Small intestine (tissue), 16 donors: ENCODE measurements at places on chromosomes 13 and 19.

GRCh38 chr19:4360641-4361151, 17.3 kb downstream of the MPND start:
- DNase-seq, result peak; percentile 49
- H3K4me3 ChIP-seq, result no peak overlapping the region
- H3K4me1 ChIP-seq, result no peaks in the 10 kb centered on the region
- H3K27ac ChIP-seq, result no peak overlapping the region
- H3K36me3 ChIP-seq, result peaks cover 99% of the 10 kb centered on the region

DNA sequence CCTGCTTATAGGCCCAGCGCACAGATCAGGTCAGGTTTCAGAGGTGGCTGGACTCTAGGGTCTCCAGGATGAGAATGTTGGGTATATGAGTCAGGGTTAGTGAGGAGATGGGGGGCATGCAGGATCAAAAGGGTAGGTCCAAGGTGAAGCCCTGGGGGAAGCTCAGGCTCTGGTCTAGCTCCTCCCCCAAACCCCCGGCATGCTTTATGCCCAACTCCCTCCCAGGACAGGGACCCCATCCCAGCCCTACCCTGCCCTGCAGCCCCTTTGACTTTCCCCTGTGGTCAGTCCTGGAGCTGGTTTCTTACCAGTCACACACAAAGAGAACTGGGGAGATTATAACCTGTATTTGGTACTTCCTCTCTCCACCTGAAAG, 9.8 kb upstream of the CEACAM18 start:
- no peaks in the 10 kb centered on the region for H3K27me3 ChIP-seq
- peaks cover 7% of the 10 kb centered on the region for H3K4me1 ChIP-seq
- H3K4me3 ChIP-seq, result no peak overlapping the region
- no peak for DNase-seq
- H3K36me3 ChIP-seq, result no peaks in the 10 kb centered on the region

GRCh38 chr13:107373551-107373950, 805.6 kb upstream of the ARGLU1 start:
- peak; percentile 7 for DNase-seq

DNA sequence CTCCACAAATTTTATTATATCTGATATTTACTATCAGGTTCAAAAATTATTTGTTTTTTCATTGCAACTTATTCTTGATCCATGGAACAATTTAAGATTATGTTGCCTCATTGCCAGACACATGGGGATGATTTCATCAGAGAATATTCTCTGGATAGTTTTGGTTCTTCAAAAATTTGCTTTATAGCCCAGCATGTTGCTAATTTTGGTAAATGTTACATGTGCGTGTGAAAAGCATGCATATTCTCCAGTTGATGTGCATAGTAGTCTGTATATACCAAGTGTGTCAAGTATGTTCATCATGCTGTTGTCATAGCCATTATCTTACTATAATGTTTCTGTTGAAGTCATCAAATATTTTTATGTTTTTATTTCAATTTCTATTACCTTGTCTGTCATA, 122.3 kb downstream of the RFC3 start:
- no peaks in the 10 kb centered on the region for H3K27me3 ChIP-seq
- no peaks in the 10 kb centered on the region for H3K36me3 ChIP-seq
- no peak overlapping the region for H3K27ac ChIP-seq

GRCh38 chr13:65926750-65927171, 1303.4 kb downstream of the PCDH9 start:
- H3K4me1 ChIP-seq, result no peaks in the 10 kb centered on the region
- H3K4me3 ChIP-seq, result no peak overlapping the region
- no peaks in the 10 kb centered on the region for H3K36me3 ChIP-seq
- no peak for DNase-seq
- no peak overlapping the region for H3K27ac ChIP-seq
- no peaks in the 10 kb centered on the region for H3K27me3 ChIP-seq

DNA sequence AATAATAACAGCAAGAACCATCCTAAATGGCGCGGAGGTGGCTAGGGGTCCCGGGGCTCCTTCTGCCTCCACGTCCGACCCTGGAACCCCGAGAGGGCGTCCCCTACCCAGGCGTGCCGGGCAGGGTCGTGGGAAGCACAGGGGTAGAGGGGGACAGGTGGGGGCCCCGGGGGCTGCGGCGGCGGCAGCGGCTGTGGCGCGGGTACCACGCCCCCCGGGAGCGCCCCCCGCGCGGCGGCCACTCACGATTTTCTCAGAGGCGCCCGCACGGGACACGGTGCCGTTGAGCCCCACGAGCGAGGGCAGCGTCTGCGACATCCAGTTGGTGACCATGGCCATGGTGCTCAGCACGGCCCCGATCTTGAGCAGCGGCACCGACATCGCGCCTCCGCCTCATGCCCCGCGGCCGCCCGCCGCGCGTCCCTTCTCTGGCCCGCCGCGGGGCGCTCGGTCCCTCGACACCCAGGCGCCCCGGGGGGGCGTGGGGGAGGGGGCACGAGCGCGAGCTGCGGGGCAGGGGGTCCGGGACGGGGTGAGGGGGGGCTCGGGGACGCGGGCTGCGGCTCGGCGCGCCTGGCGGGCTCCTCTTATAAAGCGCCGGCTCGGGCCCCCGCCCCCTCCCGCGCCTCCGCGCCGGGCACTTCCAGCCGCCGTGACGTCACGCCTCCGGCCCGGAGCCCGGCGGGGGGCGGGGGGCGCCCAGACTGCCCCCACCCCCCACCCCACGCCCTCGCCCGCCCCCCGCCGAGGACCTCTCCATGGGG, 22.9 kb downstream of the OLFM2 start:
- H3K36me3 ChIP-seq, result no peaks in the 10 kb centered on the region
- H3K27ac ChIP-seq, result no peak overlapping the region
- peaks cover 2% of the 10 kb centered on the region for H3K27me3 ChIP-seq

- DNase-seq, result no peak
- no peak overlapping the region for H3K4me3 ChIP-seq
- H3K27ac ChIP-seq, result no peak overlapping the region
- no peaks in the 10 kb centered on the region for H3K36me3 ChIP-seq
Observed at GRCh38 chr13:39254601-39255000, 216.3 kb downstream of the NHLRC3 start.

- no peaks in the 10 kb centered on the region for H3K36me3 ChIP-seq
- no peak overlapping the region for H3K4me3 ChIP-seq
- H3K27ac ChIP-seq, result no peak overlapping the region
- peaks cover 2% of the 10 kb centered on the region for H3K27me3 ChIP-seq
- no peaks in the 10 kb centered on the region for H3K4me1 ChIP-seq
Observed at GRCh38 chr13:94764576-94765321, 52.4 kb upstream of the SOX21 start.

- no peak overlapping the region for H3K4me3 ChIP-seq
- H3K4me1 ChIP-seq, result no peaks in the 10 kb centered on the region
- no peak overlapping the region for H3K27ac ChIP-seq
- H3K36me3 ChIP-seq, result no peaks in the 10 kb centered on the region
- no peak for DNase-seq
Observed at GRCh38 chr19:4744451-4745174, 21.0 kb upstream of the DPP9 start.

DNA sequence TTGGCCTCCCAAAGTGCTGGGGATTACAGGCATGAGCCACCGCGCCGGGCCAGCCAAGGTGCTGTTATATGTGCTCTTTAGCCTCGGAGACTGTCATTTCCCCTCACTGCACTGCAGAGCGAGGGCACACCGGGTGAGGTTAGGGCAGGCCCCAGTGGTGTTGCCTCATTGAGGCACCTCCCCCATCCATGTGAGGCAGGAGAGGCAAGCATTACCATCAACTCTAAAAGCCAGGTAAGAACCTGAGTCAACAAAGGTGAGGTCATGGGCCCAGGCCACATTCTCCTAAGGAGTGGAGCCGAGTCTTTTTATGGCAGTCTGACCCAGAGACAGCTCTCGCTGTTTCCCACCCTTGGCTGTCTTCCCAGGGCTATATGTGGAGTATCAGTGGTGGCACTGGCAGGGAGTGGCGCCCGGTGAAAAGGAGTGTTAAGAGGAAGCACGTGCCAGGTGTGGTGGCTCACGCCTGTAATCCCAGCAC, 10.9 kb downstream of the B3GNT8 start:
- peak; percentile 95 for DNase-seq
- peak overlapping the region; percentile 66 for H3K27ac ChIP-seq
- peaks cover 3% of the 10 kb centered on the region for H3K36me3 ChIP-seq
- H3K27me3 ChIP-seq, result no peaks in the 10 kb centered on the region
- H3K4me1 ChIP-seq, result no peaks in the 10 kb centered on the region

- no peaks in the 10 kb centered on the region for H3K27me3 ChIP-seq
- H3K4me1 ChIP-seq, result no peaks in the 10 kb centered on the region
- H3K4me3 ChIP-seq, result no peak overlapping the region
Observed at GRCh38 chr13:23790577-23791170, 98.5 kb downstream of the MIPEP start.

DNA sequence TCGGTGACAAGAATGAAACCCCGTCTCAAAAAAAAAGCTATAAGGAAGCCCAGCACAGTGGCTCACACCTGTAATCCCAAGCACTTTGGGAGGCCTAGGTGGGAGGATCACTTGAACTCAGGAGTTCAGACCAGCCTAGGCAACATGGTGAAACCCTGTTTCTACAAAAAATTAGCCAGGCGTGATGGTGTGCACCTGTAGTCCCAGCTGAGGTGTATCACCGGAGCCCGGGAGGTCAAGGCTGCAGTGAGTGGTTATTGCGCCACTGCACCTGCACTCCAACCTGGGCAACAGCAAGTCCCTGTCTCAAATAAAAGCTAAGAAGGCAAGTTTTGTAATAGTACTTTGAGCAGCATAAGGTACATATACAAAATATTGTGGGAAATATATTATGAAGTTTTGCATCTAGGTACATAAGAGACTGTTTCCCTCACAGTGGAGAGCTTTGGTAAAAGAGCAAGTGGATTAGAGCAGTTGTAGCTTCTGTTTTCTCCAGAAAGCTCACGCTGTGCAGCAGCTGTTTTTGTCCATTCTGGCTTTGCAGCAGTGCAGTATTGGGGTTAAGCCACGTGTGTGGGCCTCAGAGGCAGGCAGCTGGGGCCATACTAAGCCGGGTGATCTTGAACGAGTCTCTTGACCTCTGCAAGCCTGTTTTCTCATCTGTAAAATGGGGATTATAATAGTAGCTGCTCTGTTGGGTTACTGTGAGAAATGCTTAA, 35.4 kb downstream of the ARHGAP35 start:
- H3K4me1 ChIP-seq, result peaks cover 10% of the 10 kb centered on the region
- no peaks in the 10 kb centered on the region for H3K36me3 ChIP-seq
- H3K27me3 ChIP-seq, result no peaks in the 10 kb centered on the region
- DNase-seq, result no peak

- H3K4me3 ChIP-seq, result no peak overlapping the region
- H3K27ac ChIP-seq, result no peak overlapping the region
- H3K36me3 ChIP-seq, result no peaks in the 10 kb centered on the region
- peaks cover 37% of the 10 kb centered on the region for H3K4me1 ChIP-seq
Observed at GRCh38 chr13:30111810-30112209, 195.5 kb downstream of the KATNAL1 start.

GRCh38 chr13:108980237-108980636, 350.8 kb downstream of the MYO16 start:
- no peaks in the 10 kb centered on the region for H3K27me3 ChIP-seq
- DNase-seq, result no peak
- no peak overlapping the region for H3K4me3 ChIP-seq

DNA sequence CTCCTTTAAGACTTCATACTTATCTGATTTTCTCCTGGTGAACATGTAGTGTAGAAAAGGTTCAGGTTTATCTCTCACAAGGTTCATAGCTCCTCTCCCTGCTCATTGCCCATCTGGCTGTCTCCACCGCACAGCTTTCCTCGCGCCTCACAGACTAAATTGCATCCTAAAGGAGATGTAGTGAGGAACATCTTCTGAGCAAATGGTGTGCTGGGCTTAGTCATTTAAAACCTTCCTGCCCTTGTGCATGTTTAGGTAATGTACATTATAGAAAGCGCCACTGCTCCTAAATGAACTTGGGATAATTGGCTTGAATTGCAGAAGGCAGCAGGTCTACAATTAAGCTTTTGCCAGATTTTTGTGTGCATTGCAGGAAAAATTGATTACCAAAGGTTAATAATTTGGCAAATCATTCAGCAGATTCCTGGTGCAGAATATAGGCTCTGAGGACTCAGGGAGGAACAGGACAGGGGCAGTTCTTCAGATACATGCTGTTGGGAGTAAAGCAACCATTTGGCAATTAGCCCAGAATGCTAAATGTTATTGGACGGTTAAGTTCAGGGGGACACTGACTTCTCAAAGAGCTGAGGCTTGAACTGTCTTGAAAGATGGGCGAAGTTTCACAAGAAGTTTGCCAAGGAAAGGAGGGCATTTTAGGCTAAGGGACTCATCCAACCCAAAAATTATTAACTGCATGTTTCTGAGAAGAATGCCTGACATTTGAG, 108.4 kb upstream of the CLDN10 start:
- H3K4me3 ChIP-seq, result no peak overlapping the region
- no peak for DNase-seq
- H3K27me3 ChIP-seq, result no peaks in the 10 kb centered on the region

DNA sequence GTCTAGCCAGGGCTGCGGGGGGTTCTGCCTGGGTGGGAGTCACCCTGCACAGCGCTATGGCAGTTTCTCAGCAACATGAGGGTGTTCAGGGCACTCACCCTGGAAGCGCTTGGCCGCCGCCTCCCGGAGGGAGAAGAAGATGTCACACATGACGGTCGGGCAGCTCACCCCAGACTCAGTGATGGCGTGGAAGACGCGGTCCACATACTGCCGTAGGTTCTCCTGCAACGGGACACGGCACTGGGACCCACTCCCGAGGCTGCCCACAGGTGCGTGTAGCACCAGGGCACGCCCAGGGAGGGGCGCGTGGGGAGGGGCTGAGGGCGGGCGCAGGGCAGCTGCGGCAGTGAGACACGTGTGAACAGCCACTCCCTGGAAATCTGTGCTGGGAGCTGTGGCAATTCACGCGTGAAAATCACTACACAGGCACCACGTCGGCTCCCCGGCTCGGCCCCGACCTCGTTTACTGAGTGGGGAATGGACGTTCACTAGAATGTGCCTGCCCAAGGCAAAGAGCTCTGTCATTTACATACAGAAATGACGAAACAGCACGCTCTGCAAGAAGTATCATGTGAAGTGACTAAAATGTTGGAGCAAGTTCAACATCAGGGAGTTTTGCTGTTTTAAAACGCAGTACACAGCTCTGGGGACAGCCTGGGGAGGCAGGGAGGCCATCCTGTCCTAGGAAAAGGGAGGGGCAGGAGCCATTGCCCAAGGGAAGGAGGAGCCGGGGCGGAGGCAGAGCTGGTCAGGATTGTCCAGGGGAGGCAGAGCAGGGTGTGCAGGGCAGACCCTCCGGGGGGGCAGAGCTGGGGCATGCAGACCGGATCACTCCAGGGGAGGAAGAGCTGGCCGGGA, 41.5 kb upstream of the C13orf46 start:
- peaks cover 76% of the 10 kb centered on the region for H3K36me3 ChIP-seq
- DNase-seq, result peak; percentile 24
- H3K27me3 ChIP-seq, result no peaks in the 10 kb centered on the region
- no peak overlapping the region for H3K27ac ChIP-seq
- H3K4me1 ChIP-seq, result no peaks in the 10 kb centered on the region
- H3K4me3 ChIP-seq, result no peak overlapping the region

DNA sequence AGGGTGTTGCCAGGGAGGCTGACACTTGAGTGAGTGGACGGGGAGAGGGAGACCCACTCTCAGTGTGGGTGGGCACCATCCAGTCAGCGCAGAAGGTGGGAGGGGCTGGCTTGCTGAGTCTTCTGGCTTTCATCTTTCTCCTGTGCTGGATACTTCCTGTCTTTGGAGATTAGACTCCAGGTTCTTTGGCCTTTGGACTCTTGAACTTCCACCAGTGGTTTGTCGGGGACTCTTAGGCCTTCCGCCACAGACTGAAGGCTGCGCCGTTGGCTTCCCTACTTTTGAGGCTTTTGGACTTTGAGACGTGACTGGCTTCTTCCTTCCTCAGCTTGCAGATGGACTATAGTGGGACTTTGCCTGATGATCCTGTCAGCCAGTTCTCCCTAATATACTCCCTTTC, 4.3 kb upstream of the LENG8 start:
- no peaks in the 10 kb centered on the region for H3K4me1 ChIP-seq
- H3K27me3 ChIP-seq, result no peaks in the 10 kb centered on the region
- DNase-seq, result peak; percentile 95
- no peak overlapping the region for H3K4me3 ChIP-seq
- H3K27ac ChIP-seq, result no peak overlapping the region
